Substantia nigra (tissue), 51 donors: ENCODE measurements at places on chromosomes 6 and 20.
A peak's percentile ranks its signal among the peaks of the same experiment; 100 is the strongest.

DNA sequence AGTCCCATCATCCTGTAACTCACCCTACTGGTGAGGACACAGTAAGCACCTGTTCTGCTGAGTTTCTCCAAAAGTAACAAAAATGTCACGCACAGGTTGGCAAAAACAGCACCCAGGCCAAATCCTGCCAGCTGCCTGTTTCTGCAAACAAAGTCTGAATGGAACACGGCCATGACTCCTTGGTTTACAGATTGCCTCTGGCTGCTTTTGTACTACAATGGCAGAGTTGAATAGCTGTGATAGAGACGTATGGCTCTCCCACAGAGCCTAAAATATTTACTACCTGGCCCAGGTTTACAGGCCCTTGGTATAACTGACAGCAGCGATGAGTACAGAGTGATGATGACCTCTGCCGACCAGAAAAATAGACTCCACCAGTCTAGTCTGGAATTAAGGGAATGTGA is 52.6 kb downstream of the CNKSR3 start:
- DNase-seq: no peak

DNA sequence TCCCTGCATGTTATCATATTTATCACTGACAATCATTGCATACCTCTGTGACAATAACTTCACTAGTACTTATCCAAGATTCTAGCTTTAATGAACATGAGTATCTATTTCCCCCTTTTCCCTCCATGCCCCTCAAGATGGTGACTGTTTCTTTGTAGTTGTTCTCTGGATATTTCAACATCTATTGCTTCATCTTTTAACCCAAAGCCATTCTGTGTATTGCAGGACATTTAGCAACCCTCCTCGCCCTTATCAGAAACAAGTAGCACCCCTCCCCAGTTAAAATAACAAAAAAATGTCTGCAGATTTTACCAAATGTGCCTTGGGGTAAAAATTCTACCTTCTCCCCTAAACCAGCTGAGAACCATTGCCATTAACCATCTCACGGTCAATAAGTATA is 979.8 kb upstream of the MANEA start:
- no peak for DNase-seq

GRCh38 chr20:60050193-60050947 is 92.1 kb downstream of the CDH26 start:
- DNase-seq: no peak

DNA sequence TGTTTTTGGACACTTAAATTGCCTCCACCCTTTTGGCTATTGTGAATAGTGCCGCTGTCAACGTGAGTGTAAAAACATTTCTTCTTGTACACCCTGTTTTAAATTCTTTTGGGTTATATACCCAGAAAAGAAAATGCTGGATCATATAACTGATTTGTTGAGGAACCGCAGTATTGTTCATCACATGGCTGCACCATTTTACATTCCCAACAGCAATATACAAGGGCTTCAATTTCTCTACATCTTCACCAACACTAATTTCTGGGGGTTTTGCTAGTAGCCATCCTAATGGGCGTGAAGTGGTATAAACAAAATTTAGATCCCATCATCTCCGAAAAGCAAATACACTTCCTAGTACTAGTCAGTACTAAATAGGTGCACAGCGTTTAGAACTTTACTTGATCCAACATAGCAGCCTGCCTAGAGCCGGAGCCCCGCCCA is 579 bp upstream of the BPHL start:
- no peak for DNase-seq

DNA sequence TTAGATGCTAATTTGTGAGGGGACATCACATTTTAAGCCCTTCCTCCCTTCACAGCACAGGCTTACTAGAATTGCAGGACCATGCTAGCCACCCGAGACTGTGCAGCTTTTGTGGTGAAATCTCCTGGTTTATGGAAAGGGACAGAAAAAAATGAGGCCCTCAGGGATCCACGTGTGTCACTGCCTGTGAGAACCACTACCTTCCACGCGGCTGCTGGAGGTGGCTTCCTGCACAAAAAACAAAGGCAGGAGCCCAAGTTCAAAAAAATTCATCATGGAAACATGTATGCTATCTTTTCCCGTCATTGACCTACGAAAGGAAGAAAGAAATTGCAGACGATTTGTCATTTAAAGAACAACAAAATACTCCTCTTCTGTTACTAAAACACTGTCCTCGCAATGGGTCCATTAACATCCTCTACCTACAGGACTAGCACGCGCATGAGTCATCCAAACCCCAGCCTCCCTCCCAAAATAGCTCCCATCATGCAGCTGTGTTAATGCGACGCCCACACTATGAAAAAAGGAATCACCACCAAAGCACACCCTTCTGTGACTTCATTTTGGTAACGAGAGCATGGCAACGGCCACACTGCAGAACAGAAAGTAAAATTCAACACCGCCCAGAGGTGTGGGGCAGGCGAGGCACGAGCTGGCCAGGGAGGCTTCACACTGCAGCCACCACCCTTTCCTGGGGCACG is 45.7 kb downstream of the RAMACL start:
- no peak for DNase-seq

- no peak for DNase-seq
Measured at GRCh38 chr6:139612135-139612465, 237.7 kb upstream of the CITED2 start.

- DNase-seq: no peak
Measured at GRCh38 chr20:55415567-55416142, 589.7 kb downstream of the CBLN4 start.

DNA sequence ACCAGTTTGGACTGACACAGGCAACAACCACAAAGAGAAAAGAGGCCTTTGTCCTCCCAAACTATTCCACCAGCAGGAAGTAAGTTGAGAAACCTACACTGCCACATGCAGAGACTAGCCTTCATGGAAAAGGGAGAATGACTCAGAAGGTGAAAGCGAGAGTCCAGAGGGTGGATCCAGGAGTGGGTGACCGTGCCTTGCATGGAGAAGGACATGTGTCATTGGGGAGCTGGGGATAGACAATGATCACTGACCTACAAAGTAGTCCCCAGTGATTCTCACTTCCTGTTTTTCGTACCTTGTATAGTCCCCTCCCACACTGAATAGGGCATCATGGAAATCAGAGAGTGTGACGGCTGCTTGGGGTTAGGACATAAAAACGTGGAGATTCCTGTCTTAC is 91.9 kb downstream of the MYLK4 start:
- no peak for DNase-seq

GRCh38 chr20:48839154-48839917 is 11.5 kb upstream of the PREX1 start:
- no peak for DNase-seq

GRCh38 chr6:41045664-41046063 is 3.4 kb downstream of the TSPO2 start:
- DNase-seq: no peak

DNA sequence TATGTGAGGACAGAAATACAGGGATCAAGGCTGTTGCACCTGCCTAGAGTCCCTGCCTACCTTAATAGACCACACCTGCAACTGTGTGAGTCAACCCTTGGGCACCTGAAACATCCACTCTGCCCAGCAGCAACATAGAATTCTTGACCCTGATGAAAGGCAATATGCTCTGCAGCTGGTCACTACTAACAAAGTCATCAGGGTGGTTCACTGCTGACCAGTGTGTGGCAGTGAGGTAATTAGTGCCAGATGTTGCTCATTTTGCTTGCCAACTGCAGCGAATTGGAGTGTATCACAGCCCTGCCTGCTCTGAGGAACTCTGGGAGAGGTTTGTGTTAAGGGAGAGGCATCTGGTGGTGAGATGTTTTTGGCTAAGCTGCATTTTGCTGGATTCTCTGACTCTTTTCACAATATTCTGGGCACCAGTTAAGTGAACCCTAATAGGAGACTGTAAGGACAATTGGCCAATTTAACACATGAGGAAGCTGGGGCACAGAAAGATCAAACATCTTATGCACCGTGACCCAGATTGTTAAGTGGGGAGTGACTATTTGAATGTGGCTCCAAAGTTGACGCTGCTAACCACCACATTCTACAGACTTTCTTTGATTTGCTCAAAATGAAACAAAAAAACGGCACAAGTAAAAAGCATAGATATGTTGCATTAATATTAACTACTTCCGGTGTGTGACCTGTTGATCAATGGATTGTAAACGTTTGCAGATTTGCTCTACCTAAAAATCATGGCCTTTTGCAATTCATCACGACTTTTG is 61.9 kb upstream of the OPRM1 start:
- no peak for DNase-seq

- DNase-seq: no peak
Measured at GRCh38 chr20:56975838-56976237, 290.6 kb downstream of the BMP7 start.

GRCh38 chr6:159098636-159099106 is 53.9 kb upstream of the TAGAP start:
- no peak for DNase-seq

GRCh38 chr20:49896204-49896603 is 19.1 kb downstream of the SPATA2 start:
- DNase-seq: no peak

DNA sequence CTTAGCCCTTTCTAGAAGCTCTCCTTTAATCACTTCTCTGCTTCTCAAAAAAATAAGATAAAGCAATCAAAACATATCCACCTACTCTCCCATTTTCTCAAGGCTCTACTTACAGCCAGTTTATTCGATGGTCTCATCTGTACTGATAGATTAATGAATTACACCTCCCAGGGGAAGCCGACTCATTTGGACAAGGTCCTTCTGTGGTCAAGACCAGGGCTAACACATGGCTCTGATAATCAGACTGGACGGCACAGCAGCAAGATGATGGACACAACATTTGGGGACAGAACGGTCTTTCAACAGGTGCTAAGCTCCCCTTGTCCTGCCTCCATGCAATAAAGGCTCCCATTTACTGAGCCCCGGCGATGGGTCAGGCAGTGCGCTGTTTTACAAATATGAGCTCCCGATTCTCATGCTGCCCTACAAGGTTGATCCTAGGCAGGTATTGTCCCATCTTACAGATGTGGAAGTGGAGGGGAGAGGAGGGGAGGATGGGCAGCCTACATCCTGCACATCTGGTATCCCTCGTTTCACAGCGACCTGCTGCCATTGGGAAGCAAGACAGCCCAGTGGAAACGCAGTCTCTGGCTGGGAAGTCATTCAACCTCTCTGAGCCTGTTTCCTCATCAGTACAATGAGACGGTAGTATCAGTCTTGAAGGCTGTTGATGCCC is 15.7 kb downstream of the CPNE5 start:
- DNase-seq: no peak

DNA sequence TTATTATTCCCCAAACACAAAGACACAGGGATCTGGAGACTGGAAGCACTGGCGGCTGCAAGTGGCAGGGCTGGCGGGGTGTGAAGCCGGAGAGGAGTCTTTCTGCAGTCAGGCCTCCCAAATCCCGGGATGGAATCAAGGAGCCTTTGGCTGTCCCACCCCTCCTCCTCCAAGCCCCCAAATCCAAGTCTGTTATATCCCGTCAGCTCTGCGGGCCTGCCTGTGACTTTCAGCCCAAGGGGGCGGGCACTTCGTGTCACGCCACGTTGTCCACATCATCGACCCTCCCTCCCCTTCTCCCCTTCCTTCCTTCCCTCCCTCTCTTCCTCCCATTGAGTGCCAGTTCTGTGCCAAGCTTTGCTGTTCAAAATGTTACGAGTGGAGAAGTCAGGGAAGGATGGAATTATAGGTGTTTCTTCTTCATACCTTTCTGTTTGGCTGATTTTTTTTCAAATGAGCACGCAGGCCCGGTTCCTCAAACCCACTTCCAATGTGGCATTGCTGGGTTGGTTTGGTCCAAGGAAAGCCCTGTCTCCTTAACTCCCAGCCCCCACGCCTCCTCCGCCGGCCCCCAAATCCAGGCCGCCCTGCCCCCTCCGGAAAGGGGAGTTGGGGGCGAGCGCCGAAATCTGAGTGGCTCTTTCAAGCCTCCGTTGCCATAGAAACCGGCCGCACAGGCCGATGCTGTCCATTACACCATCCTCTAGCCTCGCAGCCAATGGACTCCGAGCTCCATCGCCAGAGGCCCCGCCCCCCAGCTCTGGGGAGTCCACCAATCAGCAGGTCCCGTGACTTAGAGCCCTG is 12.7 kb downstream of the ZCCHC3 start:
- DNase-seq: peak; percentile 97

- no peak for DNase-seq
Measured at GRCh38 chr6:121365536-121366521, 31.5 kb upstream of the TBC1D32 start.

GRCh38 chr20:7716286-7716972 is 223.8 kb downstream of the HAO1 start:
- DNase-seq: no peak

- no peak for DNase-seq
Measured at GRCh38 chr20:32227306-32227705, 19.6 kb downstream of the POFUT1 start.

DNA sequence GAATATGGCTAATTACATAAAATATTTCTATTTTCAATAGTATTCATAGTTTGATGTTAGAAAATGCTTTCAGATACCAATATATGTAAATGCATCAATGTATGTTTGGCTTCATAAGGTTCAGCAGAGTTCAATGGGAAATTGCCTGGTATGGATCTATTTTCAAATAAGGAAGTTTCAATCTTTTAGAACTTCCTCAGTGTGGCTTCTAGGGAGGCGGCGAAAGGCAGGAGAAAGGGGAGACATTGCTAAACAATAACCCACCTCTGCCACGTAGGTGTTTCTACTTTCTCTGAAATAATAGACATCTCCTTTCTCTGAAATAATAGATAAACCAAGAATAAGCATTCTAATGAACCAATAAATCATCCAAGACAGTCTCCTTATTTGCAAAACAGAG is 237.7 kb upstream of the RAB32 start:
- no peak for DNase-seq

GRCh38 chr20:17901971-17902370 is 66.6 kb downstream of the SNX5 start:
- no peak for DNase-seq

DNA sequence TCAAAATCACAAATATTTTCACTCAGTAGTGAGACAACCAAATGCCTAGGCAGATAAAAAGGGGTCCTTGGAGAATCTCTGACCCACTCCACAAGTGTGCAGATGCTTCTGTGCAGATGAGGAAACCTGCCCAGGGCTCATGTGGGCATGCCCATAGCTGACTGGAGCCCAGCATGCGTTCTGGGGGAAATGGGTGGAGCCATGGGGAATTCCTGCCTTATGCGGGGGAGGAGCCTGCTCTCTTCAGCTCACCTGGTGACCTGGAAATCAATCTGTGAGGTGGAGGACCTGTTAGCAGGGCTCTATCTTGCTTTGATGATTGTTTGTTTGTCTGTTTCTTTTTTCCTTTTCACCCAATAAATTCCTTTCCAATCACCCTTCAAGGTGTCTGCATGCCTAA is 23.4 kb upstream of the PLN start:
- no peak for DNase-seq

DNA sequence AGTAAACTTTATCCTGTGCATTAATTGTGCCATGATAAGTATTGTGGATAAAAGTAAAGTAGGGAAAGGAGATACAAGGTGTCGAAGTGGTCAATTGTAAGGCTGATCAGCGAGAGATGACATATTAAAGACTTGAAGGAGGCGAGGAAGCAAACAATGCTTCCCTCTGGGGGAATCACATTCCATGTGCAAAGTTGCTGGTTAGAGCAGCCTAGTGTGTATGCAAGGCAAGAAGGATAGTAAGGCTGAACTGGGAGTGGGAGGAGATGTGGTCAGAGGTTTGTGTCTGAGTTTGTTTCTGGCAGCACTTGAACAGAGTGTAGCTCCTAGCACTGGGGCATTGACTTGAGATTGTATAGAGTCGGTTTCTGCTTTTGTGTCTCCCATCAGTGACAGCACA is 122.9 kb downstream of the SLC35F1 start:
- no peak for DNase-seq

GRCh38 chr20:26169506-26169905 is 472.9 kb upstream of the ZNF337 start:
- no peak for DNase-seq
